Stimulated activated CD4-positive, alpha-beta T cell treated with anti-CD3 and anti-CD28 coated beads, TNF-alpha, amount 100 ng/mL, for 4 hours (primary cell): ENCODE measurements at places on chromosomes 12 and 14.

DNA sequence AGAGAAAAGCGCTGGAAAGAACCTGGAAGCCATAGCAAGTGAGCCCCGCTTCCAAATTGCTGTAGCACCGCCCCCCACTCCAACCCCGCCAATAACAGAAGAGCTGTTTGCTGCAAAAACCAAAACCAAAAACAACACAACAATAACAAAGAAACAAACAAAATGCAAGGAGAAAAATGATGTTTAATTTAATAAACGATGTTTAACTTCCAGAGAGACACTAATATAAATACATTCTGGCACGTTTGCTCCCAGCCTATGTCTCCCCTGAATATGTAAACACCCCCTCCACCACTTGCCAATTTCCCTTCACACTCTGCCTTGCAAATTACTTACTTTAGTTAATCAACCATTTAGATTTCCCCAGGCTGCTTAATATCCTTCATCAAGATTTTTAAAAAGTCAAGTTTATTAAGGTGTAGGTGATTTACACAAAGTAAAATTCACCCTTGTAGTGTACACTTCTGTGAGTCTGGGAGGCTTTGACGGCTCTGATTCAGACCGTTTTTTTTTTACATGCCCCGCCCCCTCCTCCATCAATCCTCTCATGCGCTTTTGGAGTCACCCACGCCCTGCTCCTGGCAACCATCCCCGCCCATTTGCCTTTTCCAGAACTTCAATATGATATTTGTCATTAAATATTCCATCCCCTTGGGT, 482 bp upstream of the IFI27L2 start:
- no peak for DNase-seq

- no peak for DNase-seq
Observed at GRCh38 chr14:96162741-96163140, 41.9 kb upstream of the BDKRB2 start.

DNA sequence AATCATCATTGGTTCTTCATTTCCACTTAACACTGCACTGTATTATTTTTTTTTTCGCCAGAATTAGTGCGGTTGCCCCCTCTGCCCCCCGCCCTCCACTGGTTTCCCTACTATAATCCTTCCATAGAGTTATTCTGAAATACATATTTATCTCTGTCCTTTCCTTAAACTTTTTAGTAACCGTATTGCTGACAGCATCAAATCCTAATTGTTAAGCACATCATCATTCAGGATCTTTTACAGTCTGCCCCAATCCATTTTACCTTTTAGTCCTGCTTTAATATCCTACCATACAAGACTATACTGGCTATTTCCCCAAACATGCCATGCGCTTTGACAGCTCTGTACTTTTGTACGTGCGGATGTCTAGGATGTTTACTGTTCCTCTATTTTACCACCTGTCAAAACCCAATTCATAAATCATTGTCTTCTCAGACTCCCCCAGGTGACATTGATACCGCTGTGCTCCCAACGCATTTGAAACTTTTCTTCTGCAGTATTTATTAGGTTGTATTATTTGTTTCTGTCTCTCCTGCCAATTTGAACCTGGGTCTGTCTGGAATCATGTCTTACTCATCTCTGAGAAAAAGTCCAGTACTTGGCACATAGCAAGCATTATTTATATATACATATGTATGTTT, 1.0 kb downstream of the FGFR1OP2 start:
- no peak for DNase-seq

- no peak for DNase-seq
Observed at GRCh38 chr12:18261273-18261672, at the start of gene PIK3C2G. TSS of gene PIK3C2G (plus strand) at chr12:18261518. CDS start at chr12:18282082, 20,564 bp downstream.

DNA sequence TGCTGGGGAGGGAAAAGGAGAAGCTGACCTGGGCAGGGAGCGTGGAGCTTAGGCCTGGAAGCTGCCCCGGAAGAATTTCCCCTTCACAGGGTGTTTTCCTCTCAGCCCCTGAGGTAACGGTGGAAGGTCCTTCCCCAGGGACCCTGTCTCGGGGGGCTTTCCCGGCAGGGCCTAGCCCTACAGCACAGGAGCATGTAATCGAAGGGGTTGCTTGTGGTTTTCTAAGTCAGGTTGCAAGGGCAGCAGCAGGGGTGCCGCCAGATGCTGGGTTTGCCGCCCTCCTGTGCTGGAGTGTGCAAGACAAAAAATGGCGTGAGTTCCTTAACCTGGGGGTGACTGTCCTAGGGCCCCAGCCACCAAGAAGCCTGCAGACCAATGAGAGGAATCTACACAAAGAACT, 1.6 kb upstream of the KRT74 start:
- no peak for DNase-seq
